NCI-H2081 treated with DMSO at 0.1 percent for 48 hours (cell line): ENCODE measurements at places on chromosomes 12 and 14.

DNA sequence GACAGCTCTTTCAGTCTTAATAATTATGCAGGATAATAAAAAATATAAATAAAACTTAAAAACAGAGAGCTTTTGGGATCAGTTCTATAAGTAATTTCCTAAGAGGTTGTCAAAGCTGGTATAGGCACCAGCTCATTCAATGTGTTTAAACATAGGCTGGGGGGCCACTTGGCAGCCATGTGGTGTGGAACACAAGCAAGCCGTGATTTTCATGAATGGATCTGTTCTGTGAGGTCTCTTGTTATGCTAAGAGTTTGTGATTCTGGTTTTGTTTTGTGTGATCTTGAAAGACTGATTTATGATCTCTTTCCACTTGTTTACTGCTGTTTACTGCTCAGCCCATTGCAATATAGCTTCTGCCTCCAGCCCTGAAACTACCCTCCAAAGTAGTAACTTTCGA, 240.9 kb downstream of the FBXL14 start:
- DNase-seq: no peak

DNA sequence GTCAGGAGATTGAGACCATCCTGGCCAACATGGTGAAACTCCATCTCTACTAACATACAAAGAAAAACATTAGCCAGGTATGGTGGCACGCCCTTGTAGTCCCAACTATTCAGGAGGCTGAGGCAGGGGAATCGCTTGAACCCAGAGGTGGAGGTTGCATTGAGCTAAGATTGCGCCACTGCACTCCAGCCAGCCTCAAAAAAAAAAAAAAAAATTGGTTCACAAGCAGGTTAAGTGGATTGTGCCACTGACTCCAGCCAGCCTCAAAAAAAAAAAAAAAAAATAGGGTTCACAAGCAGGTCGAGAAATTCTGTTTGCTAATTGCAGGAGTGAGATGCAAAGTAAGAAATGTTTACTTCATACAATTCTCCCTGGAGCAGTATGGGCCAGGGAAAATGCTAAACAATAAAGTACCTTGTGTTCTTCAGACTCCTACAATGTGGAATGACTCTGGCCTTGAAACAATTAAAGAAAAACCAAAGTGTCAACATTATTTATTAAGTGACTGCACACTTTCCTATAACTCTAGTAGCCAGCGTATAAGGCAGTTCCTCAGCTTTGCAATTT, 6.1 kb downstream of the EDDM3B start:
- DNase-seq: no peak

- no peak for DNase-seq
These were observed 912.0 kb downstream of the GALC start for GRCh38 chr14:87081004-87081403.

DNA sequence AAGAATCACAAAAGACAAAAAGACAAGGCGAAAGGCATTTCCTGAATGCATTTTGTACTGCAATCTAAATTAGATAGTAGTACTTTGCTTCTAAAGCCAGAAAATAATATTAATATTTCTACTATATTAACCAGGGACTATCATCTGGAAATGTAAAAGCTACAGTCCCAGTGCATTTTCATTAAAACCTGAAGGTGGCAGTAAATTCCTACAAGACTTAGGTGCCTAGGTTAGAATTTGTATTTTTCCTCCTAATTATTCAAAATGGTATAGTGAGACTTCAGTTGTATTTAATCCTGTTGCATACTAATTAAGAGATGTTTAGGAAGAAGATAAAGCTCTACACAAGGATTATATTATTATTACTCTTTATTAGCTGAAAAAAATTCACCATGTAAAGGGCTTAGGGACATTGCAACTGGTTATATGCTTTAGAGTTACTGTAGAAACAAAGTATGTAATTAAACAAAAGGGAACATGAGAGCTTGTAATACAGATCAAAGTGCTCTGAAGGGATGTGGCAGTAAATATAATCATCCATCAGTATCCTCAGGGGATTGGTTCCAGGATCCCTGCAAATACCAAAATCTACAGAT, 53.6 kb downstream of the BRMS1L start:
- no peak for DNase-seq

- no peak for DNase-seq
These were observed 19.2 kb downstream of the PPTC7 start for GRCh38 chr12:110563702-110564470.

GRCh38 chr12:101968770-101969169, 91.4 kb downstream of the DRAM1 start:
- no peak for DNase-seq

DNA sequence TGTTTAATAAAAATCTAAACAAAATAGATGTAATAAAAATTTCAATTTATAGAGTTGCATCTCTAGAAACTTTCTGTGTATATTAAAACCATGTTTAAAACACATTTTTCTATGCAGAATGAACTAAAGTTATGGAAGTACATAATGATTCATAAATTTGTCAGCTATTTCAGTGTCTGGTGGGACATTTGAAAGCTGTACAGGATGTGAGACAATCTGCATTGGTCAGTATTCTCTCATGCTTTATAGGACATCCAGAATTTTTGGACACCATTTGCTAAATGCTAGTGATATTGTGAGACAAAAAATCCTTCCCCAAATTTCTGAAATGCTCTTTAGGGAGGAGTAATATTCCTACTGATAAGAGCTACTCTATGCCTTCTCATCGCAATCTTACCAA, 13.3 kb downstream of the GPR135 start:
- DNase-seq: no peak

GRCh38 chr12:104131609-104132008, 6.4 kb downstream of the NFYB start:
- no peak for DNase-seq

DNA sequence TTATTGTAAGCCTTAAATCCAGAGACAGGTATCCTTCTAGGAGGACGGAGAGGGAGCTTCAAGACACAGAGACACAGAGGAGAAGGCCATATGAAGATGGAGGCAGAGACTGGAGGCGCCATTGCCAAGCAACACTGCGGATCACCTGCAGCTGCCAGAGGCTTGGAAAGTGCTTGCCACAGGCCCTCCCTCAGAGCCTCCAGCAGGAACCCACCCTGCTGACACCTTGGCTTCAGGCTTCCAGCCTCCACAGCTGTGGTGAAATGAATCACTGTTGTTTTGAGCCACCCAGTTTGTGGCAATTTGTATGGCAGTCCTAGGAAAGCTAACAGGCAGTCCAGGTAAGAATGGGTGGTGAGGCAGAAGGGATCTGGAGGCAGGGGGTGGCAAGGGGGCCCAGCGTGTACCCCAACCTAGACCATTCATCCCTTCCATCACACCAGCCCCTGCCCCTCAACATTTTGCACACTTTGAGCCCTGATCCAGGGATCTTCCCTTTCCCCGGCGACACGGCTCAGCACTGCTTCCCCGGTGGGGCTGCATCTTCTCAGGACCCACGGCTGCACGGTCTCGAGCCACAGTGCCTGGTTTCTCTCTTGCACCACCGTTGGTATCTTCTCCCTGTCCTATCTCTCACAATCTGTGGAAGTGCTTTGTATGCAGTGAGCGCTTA, 22.3 kb upstream of the BCDIN3D start:
- DNase-seq: no peak

DNA sequence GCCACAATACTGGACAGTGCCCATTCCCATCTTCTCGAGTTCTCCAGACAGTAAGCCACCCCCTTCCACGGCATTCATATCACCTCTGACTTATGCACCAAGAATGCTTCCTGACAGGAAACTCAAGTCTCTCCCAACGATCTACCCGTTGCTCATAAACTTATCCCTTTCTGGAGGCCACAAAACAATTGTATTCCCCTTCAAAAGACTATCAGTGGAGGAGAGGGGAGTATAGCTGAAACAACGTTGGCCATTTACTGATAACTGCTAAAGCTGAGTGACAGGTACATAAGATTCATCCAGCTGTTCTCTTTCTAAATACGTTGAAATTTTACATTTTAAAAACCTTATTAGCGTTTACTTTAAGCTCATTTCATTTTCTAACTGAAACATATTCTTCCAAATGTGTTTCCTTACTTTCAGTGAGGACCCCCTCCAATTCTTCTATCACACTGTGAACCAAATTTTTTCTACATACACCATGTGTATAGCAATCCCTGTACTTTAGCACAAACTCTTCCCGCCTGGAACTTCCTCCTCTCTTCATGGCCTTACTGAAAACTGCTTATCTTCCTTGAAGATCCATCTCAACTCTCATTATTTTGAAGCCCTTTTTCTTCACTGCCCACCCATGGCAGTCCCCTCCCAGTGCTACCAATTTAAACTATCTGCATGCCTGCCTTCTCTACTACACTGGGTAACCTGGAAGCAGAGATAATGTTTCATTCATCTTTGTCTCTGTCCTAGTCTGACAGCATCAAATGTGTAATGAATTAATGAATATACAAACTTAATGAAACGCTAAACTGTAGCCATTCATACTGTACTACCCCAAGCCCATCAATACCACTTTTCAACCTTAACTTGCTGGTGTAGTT, 28.8 kb downstream of the ATXN2 start:
- no peak for DNase-seq

GRCh38 chr14:76152333-76152681, 585 bp downstream of the GPATCH2L start:
- DNase-seq: no peak

DNA sequence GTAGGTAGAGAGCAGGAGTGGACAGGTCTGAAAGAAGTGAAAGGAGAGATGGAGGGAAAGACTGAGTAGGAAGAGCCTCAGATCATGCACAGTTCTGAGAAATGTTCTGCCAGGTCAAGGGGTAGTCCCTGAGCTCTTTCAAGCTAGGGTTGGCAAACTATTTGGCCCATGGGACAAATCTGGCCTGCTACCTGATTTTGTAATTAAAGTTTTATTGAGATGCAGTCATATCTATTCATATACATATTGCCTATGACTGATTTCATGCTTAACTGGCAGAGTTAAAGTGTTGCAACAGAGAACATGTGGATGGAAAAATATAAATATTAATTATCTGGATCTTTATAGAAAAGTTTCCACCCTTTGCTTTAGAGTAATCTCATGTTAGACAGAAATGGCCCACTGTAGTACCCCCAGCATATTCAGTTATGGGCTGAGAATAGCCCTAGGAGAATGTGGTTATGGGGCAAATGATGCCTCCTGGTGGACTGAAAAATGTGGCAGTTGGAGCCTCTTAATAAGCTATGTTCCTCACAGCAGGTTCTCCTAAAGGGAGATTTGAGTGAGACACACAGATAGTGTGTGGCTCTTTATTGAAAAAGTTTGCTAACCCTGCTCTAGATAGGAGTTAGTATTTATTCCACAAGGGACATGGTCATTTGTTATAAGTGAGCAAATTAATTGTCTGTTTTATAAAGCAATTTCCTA, 476.9 kb downstream of the LRIG3 start:
- no peak for DNase-seq

- no peak for DNase-seq
These were observed 14.0 kb downstream of the ULK1 start for GRCh38 chr12:131908092-131909080.

- DNase-seq: no peak
These were observed 55.5 kb downstream of the RPS6KA5 start for GRCh38 chr14:91004987-91005386.

DNA sequence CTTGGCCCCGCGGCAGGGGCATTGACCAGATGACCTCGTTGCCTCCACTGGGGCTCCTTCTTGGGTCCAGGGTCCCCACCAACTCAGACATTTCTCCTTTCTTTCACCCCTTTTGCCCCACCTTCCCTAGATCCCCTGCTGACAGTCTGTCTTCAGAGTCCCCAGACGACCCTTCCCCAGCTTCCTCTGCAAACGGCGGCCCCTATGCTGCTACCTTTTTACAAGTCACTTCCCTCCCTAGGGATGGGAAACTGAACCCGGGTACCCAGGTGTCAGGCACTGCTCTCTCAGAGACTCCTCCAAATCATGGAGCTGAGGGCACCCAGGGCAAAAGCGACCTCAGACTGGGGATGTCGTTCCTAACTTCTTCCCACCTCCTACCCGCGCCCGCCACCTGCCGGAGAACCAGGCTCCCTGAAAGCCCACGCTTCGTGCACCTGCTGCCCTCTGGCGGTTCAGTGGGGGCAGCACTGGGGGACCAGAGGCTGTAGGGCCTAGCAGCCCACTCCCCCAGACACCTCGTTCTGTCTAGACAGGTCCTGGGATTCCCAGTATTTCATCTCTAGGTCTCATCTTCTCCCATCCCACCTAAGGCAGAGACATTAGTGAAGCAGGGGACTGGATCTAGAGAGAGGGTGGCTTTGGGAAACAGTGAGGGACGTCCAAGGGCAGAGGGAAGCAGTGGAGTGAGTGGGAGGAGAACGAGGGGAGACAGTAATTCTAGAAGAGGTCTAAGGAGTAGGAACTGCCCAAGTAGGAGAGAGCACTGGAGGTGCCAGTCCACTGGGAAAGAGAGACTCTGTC, 4.9 kb downstream of the ZNF385A start:
- DNase-seq: peak; percentile 29

- DNase-seq: no peak
These were observed 25.2 kb downstream of the SPRING1 start for GRCh38 chr12:116712458-116713303.

DNA sequence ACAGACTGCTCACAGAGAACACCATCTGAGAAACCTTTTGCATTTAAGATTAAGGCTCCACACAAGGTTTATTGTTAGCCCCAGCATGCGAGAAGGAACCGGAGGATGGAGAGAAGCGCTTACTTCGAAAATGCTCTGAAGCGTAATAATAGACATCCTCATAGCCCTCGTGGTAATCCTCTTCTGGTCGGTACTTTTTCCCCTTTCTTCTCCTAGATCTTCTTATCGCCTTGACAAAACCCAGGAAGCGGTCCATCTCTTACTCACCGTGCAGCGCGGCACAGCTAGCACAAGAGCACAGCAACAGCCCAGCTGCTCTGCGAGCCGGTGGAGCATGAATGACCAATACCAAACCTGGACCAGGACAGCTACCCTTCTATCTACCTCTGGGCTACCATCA, 125.1 kb upstream of the GRIP1 start:
- no peak for DNase-seq

DNA sequence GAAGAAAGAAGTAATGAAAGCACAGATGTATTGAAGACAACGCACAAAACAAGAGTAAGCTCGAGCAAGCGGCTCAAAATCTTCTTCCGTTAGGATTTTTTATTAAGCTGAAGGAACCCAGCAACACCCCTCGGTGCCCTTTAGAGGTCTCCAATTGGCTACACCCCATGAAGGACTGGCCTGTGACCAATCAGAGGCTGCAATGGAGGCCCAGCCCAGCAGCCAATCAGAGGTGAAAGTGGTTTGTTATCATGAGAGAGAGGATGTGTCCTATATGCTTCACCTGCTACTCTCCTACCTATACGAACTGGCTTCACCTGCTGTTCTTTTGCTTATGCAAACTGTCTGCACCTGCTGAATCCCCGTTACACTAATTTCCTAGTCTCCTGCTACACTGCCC, 358.8 kb downstream of the C12orf50 start:
- DNase-seq: no peak

DNA sequence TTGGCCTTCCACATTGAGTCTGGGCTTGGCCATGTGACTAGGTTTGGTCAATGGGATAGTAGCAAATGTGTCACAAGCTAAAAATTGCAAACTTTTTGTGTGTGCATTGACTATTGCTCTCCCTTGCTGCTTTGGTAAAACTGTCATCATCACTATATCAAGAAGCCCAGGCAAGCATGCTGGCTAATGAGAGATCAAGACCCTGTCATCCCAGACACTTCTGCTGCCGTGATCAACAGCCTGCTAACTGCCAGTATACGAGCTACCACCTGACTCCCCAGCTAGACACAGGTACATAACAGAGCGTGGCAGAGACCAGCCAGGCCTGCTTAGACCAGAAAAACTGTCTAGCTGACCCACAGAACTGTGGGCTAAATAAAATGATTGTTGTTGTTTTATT, 456.7 kb upstream of the DCN start:
- no peak for DNase-seq

GRCh38 chr12:52585946-52586345, 12.3 kb upstream of the KRT74 start:
- no peak for DNase-seq
